GM23248 (cell line): ENCODE measurements at places on chromosomes 2 and 18. TPM values are rescaled to one million over a fixed set of nuclear protein-coding genes. Genes with fewer than 3 reads are reported as not detected.
A peak's percentile ranks its signal among the peaks of the same experiment; 100 is the strongest.

DNA sequence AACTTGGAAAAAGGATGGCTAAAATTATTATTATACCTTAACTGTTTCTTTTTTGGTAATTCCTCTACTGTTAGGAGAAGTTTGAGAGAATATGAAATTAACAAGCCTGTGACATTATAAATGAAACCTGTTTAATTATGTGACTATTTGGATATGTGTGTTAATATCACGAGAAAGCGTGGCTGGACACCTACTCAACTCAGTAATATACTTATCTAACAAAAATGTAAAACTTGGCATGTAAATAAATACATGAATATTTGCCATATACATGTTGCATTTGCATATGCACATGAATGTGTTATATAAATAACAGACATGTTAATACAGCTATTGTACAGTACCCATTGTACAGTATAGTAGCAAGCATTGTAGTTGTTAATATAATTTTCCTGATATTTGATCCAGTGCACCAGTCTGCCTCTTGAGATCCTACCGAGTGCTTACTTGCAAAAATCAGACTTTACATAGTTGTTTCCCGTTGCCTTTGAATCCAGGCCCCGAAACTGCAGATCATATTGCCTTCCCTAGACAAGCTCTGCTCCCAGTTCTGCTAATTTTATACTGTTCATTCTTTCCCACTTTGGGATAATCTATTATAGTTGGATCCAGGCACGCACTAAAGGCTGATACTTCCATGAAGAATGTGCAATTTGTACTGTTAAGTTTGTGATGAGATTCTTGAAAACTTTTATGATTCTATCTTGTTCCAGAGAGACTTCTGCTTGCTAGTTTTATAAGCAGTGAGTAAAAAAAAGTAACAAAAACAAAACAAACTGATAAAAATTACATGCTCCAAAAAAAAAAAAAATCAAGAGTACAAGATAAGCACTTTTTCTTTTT, 395.6 kb downstream of the ARHGAP15 start:
- DNase-seq, result peak; percentile 27

DNA sequence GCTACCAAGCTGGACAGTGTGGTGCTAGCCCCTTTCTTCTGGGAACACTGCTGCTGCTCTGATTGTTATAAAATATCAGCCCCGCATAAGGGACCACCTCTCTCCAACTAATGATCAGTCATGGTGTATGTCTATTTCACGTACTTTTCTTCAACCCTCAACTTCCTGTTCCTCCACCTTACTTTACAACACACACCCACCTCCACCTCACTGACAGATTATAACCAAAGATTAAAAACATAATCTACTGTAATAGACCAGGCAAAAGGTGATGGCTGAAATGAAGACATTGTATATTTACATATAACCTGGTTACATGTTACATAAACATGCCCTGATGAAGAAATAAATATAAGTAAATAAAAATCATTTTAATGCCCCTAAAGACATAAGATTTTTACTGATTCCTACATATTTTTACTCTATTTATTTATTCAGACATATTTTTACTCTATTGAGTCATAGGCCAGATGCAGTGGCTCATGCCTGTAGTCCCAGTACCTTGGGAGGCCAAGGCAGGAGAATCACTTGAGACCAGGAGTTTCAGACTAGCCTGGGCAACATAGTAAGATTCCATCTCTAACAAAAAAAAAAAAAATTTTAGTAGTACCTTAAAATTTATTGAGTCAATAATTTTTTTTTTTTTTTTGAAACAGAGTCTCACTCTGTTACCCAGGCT, 12.8 kb downstream of the STK39 start:
- DNase-seq, result peak; percentile 13

GRCh38 chr18:75203416-75204268, 5.3 kb downstream of the PTGR3 start:
- peak; percentile 66 for DNase-seq

- no peak for DNase-seq
These were observed 58.7 kb upstream of the B3GNT2 start for GRCh38 chr2:62136956-62137830.

DNA sequence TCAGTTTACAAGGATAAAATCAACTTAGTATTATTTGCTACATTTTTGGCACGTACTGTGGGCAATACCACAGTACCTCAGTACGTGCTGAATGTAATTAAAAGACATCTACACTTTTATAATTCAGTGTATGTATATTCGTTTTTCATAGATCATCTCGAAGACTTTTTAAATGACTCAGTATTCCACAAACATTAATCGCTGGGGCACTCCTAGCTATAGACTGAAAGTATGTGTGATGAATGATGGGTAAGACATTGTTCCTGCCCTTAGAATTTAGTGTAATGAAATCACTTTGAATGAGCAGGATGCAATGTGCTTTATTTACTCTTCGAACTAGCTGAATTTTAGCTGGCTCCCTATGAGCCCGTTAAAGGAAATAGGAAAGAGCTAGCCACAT, 245.6 kb upstream of the RASGRP3 start:
- DNase-seq, result no peak

- DNase-seq, result no peak
These were observed 556.9 kb upstream of the SETBP1 start for GRCh38 chr18:44123743-44124142.

DNA sequence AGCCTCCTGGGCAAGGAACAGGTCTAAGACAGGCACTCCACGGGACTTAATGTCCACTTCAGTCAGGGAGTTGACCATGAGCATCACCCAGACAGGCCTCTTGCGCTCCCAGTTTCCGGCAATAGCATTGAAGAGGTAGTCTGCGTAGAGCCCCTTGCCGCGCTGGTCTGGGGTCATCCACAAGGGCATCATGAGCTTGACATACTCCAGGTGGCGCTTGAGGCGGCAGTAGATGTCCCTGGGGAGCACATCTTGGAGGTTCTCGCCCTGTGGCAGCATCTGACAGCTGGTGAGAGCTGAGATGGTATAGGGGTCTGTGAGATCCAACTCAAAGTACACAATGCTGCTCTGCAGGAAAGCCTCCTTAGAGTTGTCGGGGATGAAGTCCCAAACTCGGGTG, 10.6 kb downstream of the TRABD2A start:
- no peak for DNase-seq

- DNase-seq, result no peak
These were observed 91.1 kb downstream of the EML6 start for GRCh38 chr2:54814389-54815147.

GRCh38 chr2:44321360-44321759, 39.9 kb downstream of the PREPL start:
- no peak for DNase-seq

GRCh38 chr2:218020966-218021535, 18.3 kb upstream of the TNS1 start:
- DNase-seq, result no peak

DNA sequence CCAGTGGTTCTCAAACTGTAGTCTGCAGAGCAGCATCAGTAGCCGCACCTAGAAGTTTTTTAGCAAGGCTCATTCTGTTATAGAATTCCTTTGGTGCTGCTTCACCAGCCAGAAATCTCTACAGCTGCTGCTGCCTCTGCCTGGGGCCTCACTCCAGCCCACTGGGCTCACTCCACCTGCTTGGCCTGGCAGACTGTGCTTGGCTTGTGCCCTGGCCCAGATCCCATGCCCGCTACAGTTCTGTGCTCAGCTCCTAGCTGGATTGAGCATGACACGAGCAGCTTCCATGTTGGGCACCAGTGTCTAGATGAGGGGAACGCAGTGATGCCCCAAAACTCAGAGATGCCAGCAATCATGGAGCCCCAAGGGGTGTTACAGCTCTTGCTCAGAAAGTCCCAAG, 22.6 kb downstream of the MAPK4 start:
- no peak for DNase-seq

DNA sequence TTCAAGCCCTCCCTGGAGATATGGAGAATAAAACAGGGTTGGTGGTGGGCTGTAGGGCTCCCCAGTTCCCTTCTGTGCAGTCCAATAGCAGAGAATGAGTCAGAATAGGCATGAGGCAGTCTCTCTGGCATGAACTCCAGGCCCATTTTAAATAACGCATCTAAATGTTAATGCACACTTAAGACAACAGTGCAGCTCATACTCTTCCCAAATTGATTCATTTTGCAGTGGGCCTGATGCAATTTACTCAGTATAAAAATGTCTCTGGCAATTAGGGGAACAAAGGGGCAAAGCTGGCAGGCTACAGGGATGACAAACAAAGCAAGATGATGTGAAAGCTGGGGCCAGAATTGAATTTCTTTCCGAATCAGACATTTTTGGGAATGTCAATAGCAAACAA, 402.8 kb downstream of the CLIP4 start:
- DNase-seq, result peak; percentile 58

GRCh38 chr2:96890726-96891385, 21.0 kb upstream of the SEMA4C start:
- no peak for DNase-seq

- peak; percentile 2 for DNase-seq
These were observed 188.0 kb downstream of the CDH7 start for GRCh38 chr18:65938592-65939372.

DNA sequence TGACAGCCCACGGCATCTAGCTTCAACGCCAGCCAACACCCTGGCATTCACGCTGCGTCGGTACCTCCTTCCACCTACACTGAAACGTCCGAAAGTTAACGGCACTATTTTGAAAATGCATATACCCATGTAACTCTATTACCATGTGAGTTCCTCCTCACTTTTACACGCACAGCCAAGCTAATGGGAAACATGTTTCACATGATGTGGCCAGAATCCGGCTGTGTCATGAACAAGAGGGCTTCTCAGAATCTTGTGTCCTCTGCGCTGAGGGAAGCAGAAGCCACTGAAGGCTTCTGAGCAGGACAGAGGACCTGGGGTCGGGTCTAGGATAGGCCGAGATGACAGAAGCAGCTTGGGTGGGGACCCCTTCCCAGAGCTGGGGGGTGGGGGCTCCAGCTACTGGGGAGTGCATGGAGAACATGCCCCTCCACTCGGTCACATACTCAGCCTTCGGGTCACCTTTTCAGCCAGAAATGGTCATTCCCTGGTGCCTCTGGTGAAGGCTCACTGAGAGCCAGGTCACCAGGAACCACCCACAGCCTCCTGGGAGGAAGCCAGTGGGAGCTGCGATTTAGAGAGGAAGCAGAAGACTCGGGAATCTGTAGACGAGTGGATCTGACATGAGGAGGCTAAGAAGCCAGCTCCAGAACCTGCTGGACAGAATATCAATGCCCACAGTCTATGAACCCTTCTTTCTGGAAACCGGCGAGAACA, 41.5 kb downstream of the HDAC4 start:
- DNase-seq, result peak; percentile 73

The HAAO gene
- not detected in 2 replicates for total RNA-seq

The FAM161A gene
- total RNA-seq, result 0.25 and 0.76 TPM in 2 replicates

The PASK gene
- total RNA-seq, result 0.38 and 2.1 TPM in 2 replicates

The VIL1 gene
- not detected in 2 replicates for total RNA-seq

The FAHD2A gene
- 13.4 and 23.8 TPM in 2 replicates for total RNA-seq

The OLA1 gene
- total RNA-seq, result 64.3 and 73.9 TPM in 2 replicates

The MEP1B gene
- total RNA-seq, result not detected in 2 replicates

The REG3A gene
- not detected in 2 replicates for total RNA-seq

The GCG gene
- not detected in 2 replicates for total RNA-seq

The PCGF1 gene
- 15.6 and 24.1 TPM in 2 replicates for total RNA-seq
